ENCODE measurements at places on chromosomes 2 and 18. TPM values are rescaled to one million over a fixed set of nuclear protein-coding genes. Genes with fewer than 3 reads are reported as not detected.

EFEMP1 gene
- total RNA-seq, result 10.8 TPM

ORC2 gene
- 15.1 TPM for total RNA-seq

SCN1A gene
- total RNA-seq, result 0.11 TPM

CAVIN2 gene
- 1.2 TPM for total RNA-seq

IMMT gene
- 56.9 TPM for total RNA-seq

IHH gene
- not detected for total RNA-seq

CFAP221 gene
- total RNA-seq, result not detected

C2orf81 gene
- total RNA-seq, result 1.00 TPM

CHRND gene
- not detected for total RNA-seq

ASIC4 gene
- total RNA-seq, result 0.25 TPM

ATAD2B gene
- total RNA-seq, result 12.0 TPM

GPR155 gene
- total RNA-seq, result 3.5 TPM

NR4A2 gene
- total RNA-seq, result 0.11 TPM

KATNAL2 gene
- total RNA-seq, result 3.1 TPM

HS1BP3 gene
- 49.5 TPM for total RNA-seq

GCG gene
- not detected for total RNA-seq

PLEK gene
- under 0.01 TPM for total RNA-seq

All from uterine smooth muscle cell (primary cell).